ENCODE measurements at places on chromosomes 6 and 20.

- no peak for DNase-seq
Observed at GRCh38 chr6:137161949-137162348, 11.5 kb downstream of the IL22RA2 start.

GRCh38 chr6:134577998-134578397 lies 260.1 kb upstream of the SGK1 start:
- no peak for DNase-seq

GRCh38 chr6:20575704-20576451 lies 41.6 kb downstream of the CDKAL1 start:
- no peak for DNase-seq

DNA sequence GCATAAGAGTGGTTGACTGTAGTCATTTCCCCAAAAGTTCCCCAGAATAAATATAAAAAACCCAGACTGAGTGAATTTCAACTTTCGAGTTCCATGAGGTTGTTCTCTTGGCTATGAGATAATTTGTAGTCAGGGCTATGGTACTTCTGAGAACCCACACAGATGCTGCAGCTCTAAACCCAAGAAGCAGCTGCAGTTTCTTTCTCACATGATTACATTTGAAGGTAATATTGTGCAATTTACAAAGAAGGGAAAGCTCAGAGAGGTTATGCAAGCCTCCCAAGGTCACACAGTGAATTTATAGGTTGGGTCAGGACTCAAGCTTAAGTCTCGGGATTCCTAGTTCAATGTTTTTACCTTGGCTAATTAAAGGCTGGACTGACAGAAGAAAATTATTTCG lies 29.7 kb upstream of the CD93 start:
- DNase-seq: no peak

- DNase-seq: no peak
Observed at GRCh38 chr6:43444582-43444981, 10.8 kb downstream of the DLK2 start.

GRCh38 chr6:160297310-160297709 lies 38.7 kb upstream of the SLC22A2 start:
- DNase-seq: no peak

- DNase-seq: no peak
Observed at GRCh38 chr20:44552950-44553908, 29.1 kb upstream of the PKIG start.

GRCh38 chr6:30800871-30801270 lies 56.5 kb upstream of the IER3 start:
- DNase-seq: no peak

GRCh38 chr6:27806981-27807440 lies 105.2 kb downstream of the OR2B2 start:
- no peak for DNase-seq

- peak; percentile 68 for DNase-seq
Observed at GRCh38 chr6:18503593-18504231, 116.6 kb downstream of the RNF144B start.

DNA sequence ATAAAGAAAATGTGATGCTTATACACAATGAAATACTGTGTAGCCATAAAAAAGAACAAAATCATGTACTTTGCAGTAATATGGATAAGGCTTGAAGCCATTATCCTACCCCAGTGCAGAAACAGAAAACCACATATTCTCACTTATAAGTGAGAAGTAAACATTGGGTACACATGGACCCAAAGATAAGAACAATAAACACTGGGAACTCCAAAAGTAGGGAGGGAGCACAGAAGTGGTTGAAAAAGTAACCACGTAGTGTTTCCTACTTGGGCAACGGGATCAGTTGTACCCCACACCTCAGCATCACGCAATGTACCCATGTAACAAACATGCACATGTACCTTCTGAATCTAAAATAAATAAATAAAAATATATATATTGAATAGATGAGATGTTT lies 8.2 kb downstream of the IRAK1BP1 start:
- DNase-seq: no peak

DNA sequence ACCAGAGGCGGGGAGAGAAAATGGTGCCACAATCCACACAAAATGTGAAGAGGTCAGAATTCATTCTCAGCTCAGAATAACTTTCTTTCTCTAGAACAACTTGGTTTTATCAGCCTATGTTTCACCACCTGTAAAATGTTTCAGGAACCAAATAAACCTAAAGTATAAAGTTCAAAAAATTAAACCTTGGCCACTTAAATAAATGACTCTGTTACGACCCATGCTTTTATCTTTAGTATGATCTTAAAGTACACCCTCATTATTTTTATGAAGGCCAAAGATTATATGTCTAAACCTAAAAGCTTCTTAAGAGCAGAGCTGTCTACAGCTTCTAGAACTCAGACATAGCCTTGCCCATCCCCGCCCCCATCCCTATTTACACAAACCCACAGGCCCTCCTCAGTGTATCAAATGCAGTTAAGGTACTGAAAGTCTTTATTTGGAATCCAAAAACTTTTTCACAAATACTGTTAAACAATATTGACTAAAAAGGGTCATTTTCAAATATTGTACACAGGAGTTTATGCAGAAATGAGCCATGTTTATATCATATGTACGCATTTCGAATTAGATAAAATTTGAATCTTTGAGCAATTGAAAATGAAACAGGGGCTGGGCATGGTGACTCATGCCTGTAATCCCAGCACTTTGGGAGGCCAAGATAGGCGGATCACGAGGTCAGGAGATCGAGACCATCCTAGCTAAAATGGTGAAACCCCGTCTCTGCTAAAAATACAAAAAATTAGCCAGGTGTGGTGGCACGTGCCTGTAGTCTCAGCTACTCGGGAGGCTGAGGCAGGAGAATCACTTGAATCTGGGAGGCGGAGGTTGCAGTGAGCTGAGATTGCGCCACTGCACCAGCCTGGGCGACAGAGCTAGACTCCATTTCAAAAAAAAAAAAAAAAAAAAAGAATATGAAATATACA lies 5.7 kb upstream of the NHSL1 start:
- DNase-seq: no peak

- no peak for DNase-seq
Observed at GRCh38 chr6:168496997-168497331, 56.0 kb downstream of the SMOC2 start.

GRCh38 chr6:169370054-169370453 lies 116.4 kb upstream of the THBS2 start:
- DNase-seq: no peak

DNA sequence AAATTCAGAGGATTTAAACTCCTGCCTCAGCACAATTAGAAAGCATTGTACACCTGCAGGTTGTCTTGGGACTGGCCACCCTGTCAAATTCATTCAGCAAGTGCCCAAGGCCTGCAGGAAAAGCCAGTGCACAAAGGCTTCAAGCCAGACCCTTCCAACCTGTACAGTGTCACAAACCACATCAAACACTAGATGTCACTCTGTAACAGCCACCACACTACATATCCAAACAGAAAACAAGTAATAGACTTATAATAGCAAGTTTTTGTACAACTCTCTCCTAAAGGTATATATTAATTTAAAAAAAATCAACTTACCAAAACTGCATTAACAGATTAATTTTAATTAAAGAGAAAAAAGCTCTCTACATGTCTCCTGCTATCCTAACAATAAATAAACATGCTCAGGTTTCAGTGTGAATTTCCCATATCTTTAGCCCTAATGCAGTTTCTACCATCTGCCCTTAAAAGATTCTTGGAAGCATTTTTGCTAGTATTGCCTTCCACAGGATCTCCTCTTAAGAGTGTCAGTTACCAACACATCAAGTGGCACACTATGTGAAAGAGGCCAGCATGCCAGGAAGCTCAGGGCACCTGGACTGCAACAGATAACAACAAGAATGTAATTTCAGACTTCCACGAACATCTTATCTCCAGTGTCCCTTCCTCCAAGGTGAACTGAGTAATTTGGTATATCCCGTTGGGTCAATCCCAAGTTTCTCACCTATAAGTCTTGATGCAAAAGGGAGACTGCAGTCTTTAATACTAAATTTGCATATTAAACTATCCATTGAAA lies 47.5 kb downstream of the RALGAPA2 start:
- DNase-seq: no peak

DNA sequence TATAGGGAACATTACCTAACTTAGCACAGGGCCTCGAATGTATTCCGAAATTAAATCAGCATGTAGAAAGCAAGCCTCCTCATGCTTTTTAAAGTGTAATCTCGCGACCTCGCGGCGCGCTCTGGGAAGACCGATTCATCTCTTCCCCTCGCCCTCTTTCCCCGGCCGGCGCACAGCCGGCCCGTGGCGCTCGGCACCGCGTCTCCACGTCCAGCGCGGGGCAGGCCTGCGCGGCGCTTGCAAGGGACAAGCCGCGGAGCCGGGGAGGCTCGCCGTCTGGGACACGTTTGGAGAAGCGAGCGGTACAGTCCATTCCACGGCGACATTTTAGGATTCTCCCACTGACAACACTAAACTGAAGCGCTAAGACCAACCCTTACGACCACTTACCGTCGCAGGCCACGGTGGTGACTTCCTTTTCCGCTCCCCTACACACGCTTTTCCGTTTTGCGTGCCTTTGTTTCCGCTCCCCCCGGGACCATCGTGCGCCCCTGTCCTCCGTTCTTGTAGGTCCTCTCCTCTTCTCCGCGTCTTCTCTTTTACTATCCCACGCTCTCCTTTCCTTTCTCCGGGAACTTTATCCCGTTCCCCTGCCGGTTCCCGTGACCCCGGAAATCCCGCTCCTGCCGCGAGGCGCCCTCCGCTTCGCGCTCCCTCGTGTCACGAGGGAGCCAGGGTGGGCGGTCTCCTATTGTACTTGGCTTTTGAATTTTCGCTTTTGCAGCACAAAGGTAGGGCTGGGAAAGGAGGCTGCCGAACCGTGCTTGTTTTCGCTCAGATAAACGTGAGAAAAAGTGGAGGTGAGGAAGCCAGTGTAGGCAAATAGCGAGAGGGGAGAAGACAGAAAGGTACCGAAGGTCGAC lies at the start of gene ECHDC1:
TSS of gene ECHDC1 (minus strand) at position 664 of the 863 bp plus-strand sequence. CDS start 12,581 bp downstream, outside the sequence.
- DNase-seq: peak; percentile 74

- no peak for DNase-seq
Observed at GRCh38 chr6:18978337-18979128, 591.4 kb downstream of the RNF144B start.

GRCh38 chr6:150286912-150287311 lies 81.9 kb upstream of the IYD start:
- DNase-seq: no peak

DNA sequence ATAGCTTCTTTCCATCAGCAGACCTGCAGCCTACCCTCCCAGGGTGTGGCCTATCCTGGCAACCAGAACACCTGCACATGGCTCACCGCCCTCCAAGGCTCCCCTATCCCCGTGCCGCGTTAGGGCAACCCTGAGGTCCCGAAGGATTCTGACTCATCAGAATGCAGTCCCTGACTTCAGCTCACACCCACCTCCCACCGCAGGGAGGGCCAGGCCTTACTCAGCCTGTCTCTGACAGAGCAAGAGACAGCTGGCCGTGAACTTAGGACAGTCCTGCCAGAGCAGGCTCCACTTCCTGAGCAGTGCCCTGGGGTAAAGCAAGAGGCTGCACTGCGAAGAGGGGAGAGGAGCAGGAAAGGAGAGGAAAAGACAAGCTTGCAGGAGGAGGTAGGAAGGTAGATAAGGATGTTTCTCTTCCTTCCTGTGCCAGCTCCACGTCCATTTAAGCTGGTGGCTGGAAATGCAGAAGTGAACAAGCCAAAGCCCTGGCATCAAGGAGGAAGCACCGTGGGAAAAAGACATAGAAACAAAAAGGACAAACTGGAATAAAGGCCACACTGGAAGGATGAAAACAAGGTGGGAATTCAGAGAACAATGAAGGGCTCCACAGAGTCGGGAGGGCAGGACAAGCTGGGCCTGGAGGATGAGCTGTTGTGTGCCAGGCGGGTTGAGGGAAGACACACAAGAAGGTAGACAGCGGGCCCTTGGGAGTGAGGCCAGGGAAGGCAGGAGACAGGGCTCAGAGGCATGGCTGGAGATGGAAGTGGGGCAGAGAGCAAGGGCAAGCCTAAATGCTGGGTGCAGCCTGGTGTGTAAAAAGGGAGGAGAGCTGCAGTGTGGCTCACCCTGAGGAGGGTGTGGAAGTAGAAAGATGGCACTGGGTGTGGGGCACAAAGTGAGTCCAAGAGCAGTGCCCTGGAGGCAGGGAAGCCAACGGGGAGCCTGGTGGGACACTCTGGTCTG lies 102.7 kb downstream of the SLC23A2 start:
- DNase-seq: no peak

DNA sequence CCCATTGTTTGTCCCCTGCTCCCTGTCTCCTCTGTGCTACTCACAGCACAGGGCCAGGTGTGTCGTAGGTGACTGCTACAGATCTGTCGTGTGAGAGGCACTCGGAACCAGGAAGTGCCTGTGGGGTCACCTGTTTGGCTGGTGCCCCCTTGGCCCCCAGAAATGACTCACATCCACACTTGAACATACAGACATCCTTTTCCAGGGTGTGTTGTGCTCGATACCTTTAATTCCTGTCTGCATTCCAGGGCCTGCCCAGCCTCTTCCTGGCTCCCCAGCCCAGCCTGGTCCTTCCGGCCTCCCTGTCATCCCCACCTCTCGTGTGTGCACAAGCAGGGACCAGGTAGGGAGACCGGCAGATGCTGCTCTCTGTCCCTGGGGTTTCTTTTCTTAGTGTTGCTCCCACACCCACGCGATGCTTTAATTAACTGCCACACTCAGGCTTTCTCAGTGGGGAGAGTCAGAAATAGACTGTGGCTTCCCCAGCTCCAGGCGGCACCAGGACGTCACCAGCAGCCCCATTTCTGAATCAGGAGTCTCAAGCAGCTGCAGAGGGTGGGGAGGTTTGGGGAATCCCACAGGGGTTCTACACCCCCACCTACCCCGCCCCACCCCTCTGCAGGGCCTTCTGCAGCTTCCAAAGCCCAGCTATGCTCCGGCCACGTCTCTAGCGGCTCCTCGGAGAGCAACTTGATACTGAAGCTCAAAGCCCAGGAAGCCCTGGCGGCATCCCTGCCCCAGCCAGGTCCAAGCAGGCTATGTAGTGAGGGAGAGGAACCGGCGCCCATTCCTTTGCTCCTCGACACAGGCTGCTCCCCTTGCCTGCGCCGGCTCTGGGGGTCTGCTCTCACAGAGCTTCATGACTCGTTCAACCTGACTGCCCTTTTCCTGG lies 102.2 kb downstream of the SYCP2 start:
- DNase-seq: no peak

DNA sequence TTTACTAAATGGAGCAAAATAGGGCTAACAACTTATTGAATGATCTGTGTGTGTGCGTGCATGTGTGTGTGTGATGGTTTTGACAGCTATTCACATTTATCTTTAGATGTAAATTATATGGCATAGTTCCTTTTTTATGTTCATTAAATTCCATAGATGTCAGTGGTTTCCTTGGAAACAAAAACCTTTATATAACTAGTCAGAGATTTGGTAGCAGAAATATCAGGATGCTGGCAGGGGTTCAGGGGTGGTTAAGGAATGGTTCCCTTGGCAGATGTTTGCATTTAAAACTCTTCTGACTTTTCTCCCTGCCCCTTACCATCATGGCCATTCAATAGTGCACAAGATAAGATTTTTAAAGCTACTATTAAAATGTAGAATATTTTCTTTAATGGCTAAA lies 256.6 kb downstream of the PLCB1 start:
- no peak for DNase-seq

DNA sequence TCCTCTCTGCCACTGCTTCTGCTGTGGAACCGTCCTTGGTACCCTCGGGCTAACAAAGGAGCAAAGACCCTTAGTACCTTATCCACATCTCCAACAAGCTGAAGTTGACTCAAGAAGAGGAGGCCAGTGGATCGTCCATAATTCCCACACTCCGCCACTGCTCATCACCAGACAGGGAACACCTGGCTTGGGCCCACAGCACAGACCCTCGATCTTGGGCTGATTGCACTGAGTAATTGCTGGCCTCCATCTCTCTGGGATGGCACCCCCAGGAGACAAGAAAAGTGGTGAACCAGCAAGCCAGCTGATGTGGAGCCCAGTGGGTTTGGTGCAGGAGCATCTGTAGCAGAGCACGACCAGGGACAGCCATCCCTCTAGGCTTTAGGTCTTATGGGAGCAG lies 109.4 kb upstream of the GRIK2 start:
- no peak for DNase-seq

Measured in hypothalamus (tissue), 51 donors.